ENCODE measurements at places on chromosomes 16 and 17. TPM values are rescaled to one million over a fixed set of nuclear protein-coding genes. Genes with fewer than 3 reads are reported as not detected.

PPY gene
- polyA plus RNA-seq: not detected

DNA sequence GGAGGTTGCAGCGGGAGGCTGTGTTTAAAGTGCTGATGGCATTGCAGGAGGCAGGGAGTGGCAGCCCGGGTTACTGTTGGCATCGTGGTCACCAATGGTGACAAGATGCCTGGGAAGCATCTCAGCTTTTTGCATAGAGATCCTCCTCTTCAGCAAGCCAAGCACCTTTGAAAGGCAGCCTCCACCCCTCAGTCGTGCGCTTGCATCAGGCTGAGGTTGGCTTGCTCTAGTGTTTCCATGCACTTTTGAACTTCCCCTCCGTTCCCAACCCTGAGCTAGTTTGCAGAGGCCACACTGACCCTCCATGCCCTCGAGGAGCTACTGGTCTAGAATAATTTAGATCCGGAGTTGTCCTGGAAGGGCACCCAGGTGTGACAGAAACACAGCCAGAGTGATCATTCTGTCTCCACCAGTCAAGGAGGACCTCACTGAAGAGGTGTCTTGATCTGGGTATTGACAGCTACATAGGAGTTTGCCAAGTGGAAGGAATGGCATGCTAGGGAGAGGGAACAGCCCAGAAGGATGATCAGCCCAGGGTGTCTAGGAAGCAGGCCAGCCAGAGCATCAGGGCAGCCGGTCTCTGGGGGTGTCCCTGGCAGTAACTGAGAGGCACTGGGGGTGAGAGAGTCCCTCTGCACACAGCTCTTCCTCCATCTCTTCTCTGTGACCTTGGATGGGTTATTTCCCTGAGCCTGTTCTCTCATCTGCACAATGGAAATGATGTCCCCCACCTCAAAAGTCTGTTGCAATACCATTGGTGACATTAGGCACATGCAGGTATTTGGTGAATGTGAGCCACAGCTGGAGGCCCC, 7.7 kb downstream of the BEAN1 start:
- DNase-seq: no peak

GRCh38 chr17:957856-958421, 21.6 kb downstream of the NXN start:
- DNase-seq: no peak

IGFBP4 gene
- polyA plus RNA-seq: 66.5 TPM

- no peak for DNase-seq
These were observed 9.6 kb downstream of the HIC1 start for GRCh38 chr17:2064520-2064971.

- no peak for DNase-seq
These were observed 6.6 kb downstream of the PTX4 start for GRCh38 chr16:1481906-1482835.

GRCh38 chr17:35717475-35717874, 14.0 kb upstream of the RASL10B start:
- no peak for DNase-seq

RHBDL1 gene
- polyA plus RNA-seq: not detected

NPIPB9 gene
- polyA plus RNA-seq: 0.64 TPM

- no peak for DNase-seq
These were observed 53.9 kb upstream of the ERN1 start for GRCh38 chr17:64183815-64184214.

GRCh38 chr17:33749171-33749570, 456.1 kb upstream of the ASIC2 start:
- no peak for DNase-seq

GRCh38 chr16:68093816-68094613, 8.8 kb downstream of the NFATC3 start:
- DNase-seq: no peak

GRCh38 chr17:82703935-82704865, 5.7 kb upstream of the RAB40B start:
- no peak for DNase-seq

DNA sequence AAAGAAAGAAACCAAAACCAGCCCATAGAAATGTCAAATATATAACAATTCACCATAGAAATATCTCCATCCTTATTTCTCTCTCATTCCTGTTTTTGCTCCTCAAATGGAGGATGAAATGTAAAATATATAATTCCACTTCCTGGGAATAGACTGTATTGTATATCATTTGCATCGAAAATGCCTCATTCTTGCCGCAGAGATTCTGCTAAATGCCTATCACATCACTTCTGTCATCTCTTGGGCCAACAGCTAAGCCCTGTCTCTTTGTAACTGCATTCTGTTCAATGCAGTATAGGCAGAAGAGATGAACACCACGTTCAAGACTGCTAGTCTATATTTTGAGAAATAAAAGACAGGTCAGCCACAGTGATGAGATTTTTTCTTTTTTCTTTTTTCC, 956.3 kb upstream of the SOX9 start:
- DNase-seq: no peak

DNA sequence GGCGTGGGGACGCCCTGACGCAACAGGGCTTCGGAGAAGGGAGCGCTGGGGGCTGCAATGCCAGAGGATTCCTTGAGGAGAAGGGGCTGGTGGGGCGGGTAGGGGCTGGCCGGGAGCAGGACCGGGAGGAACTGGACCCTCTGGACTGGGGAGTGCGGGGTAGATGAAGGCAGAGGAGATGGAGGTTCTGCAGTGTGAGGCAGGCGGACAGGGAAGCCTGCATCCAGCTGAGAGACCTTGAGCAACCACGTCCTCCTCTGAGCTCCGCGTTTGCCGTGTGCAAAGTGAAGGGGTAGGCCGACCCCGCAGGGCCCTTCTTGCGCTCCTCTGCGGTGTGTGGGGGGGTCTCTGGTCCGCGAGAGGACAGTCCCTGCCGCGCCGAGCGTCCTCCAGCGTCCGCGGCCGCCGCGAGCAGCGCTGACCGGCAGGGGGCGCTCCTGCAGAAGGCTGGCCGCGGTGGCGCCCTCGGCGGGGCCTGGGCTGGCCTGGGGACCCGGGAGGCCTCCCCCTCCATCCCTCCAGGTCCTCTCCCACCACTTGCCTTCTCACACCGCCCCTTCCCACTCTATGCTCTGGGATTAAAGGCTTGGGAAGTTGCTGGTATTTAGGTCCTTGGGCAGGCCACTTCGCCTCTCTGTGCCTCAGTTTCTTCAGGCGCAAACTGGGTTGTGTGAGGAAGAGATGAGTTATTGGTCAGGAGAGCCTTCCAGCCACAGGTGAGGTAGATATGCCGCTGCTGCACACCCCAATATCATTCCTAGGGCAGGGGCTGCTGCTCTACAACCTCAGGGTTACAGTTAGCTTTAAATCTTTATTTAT, 9.6 kb upstream of the WNT9B start:
- DNase-seq: no peak

DNA sequence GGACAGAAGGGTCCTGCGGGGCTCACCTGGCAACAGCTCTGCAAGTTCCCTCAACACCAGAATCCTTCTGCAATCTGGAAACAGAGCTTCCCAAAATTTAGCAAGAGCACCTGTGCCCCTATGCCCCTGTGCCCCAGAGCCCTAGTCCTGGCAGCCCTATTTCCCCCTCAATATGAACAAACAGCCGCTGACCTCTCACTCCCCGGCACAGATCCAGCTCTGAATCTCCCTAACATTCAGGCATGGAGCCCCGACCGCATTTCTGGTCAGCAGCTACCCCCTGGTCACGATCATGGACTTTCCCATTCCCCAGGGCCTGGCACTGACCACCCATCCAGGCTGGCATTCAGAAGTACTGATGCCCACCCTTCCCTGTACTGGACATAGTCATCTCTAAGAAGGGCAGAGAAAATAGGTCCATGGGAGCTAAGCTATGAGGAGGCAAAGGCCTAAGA, 110.8 kb upstream of the SMURF2 start:
- DNase-seq: no peak

LPO gene
- polyA plus RNA-seq: not detected

- no peak for DNase-seq
These were observed 80.0 kb downstream of the CCDC182 start for GRCh38 chr17:57665128-57665527.

DNA sequence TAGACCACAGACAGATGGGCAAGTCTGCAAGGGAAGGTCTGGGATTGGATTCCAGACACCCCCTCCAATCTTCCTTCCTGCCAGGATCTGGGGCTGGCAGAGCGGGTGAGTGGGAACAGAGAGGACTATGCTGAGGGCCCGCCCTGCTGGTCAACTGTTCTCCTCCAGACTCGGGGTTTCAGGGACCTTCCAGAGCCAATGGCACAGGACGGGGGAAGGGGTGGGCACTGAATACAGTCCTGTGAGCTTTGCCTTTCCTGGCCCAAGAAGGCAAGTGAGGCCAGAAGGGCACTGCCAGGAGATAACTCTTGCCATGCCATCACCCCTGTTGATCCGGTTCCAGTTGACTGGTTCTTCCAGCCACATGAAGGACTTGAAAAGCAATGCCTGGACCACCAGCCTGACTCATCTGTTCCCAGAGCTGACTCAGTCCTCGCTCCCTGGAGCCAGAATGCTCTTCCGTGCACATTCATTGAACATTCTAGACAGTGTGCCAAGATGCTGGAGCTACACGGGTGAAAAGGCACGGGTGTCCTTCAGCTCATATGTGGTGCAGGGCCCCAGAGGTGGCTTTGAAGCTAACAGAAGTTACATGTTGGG, 533 bp upstream of the MEFV start:
- no peak for DNase-seq

GRCh38 chr17:58200024-58200633, 7.6 kb downstream of the EPX start:
- DNase-seq: peak; percentile 33

DNA sequence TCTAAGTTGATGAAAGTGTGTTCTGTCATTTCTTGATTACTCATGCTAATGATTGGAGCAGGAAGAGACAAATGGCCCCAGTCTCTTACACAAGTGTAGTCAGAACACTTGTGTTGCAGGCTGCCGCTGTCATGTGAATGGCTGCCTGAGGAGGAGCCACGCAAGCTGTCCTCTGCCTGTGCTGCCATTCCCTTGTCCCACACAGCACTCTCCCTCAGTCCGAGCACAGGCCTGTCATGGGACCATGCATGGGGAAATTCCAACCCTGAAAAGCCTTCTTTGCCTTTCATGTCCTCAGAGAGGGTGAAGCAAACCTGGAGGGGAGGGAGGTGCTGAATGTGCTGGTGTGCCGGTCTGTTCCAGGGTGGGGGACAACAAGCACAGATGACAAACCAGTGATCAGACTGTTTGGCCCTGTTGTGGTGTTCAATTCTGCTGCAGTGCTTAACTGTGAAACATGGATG, 109.4 kb downstream of the MRTFB start:
- DNase-seq: no peak

- no peak for DNase-seq
These were observed 24.5 kb upstream of the CIBAR2 start for GRCh38 chr16:85136702-85137322.

DNA sequence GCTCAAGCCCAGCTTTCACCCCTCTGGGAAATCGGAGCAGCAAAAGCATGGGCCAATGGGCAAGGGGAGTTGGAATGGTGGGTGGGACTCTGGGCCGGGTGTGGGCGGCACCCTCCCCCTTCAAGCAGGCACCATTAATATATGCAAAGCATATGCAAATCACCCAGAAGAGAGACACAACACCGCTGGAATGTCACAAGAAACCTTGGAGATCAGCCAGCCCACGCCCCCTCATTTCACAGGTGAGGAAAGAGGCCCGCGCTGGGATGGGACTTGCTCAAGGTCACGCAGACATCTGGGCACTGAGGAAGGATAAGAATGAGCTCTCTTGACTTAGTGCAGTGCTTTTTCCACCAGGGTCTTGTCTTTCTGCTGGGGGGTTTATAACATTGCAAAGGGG, 4.8 kb downstream of the SRCIN1 start:
- no peak for DNase-seq

- DNase-seq: no peak
These were observed 42.9 kb downstream of the CPD start for GRCh38 chr17:30421592-30421991.
